NCI-H774 (cell line): ENCODE measurements at places on chromosomes 12 and 14.
A peak's percentile ranks its signal among the peaks of the same experiment; 100 is the strongest.

GRCh38 chr12:112682586-112682985 is 109.0 kb upstream of the RPH3A start:
- DNase-seq = no peak

GRCh38 chr14:23259426-23259825 is 21.7 kb downstream of the RNF212B start:
- DNase-seq = no peak

DNA sequence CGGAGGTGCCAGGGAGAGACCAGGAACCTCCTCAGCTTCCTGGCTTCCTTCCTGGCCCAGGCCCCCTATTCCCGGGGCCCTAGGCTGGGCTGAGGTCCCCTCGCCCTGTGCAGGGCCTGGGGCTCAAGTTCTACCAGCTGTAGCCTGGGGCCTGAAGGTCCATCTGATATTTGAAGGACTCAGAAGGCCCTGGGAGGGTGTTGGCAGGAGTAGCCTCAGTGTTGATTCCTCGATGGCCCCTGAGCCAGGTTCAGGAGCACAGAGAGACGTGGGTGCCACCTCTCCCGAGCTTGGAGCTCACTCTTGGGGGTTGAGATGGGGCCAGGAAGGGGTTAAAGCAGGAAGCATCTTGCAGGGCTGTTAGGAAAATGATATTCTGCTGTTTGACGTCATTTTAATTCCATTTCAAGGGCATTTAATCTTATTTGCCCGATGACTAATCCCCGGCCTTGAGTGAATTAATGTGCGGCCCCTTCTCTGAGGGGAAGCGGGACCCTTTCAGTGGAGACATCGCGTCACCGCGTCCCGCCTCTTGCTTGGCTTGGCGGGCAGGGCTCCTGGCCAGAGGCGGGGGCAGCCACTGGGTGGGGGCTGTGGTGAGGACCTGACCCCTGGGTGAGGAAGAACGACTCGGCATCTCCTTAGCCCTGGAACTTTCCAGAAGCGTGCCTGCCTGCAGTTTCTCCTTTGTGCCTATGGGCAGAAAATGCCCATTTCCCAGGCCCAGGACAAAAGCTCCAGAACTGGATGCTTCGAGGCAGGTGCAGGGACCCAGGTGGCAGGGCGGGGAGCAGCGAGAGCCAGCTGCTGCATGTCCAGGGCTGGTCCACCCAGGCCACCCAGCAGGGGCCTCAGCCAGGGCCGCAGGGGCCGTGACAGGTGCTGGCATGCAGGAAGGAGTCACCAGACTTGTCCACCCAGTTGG is 158.3 kb downstream of the KIF26A start:
- no peak for DNase-seq

- no peak for DNase-seq
Observed at GRCh38 chr12:32811686-32812392, 56.1 kb upstream of the YARS2 start.

DNA sequence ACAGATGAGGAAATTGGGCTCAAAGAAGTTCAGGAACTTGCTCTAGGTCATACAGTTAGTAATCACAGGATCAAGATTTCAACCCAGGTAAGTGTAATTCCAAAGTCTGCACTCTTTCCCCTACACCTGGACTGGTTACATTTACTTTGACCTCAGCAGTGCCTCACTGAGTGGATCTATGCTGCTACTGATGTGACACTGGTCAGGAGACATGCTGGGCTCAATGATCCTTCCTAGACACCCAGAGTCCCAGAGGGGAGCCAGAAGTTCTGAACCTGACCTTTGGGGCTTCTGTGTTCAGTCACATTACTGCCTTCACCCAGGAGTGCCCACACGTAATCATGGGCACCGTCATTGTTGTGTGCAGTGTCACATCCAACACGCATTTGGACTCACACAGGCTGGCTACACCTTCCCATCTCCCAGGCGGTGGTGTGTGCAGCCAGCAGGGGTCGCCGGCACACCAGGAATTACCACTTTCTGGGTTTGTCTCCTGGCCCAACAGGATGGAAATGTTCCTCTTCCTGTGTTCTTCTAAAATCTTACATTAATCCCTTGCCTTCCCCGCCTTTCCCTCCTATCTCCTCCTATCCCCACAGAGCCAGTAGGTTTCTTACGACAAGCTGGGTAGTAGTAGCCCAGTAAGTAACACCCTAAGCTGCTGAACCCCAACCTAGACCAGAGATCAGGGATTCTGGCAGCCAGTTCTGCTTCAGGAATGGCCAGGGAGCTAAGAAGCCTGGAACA is 25.6 kb downstream of the CALCOCO1 start:
- peak; percentile 69 for DNase-seq

- no peak for DNase-seq
Observed at GRCh38 chr12:130667421-130667960, 48.6 kb downstream of the RIMBP2 start.

DNA sequence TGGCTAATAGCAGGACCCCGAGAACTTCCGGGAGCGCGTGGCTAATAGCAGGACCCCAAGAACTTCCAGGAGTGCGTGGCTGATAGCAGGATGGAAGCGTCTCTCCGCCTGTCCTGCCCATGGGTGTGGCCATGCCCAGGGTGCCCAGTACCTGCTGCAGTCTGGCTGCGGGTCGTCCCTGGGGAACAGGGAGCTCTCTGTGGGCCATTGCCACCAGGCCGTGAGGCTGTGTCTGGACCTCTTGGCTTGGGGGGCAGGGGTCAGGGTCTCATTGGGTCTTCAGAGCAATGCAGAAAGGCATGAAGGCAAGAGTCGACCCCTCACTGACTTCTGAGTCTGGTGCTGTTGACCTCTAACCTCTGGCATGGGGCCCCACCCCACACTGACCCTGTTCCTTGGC is 35.4 kb downstream of the PACS2 start:
- DNase-seq = no peak

- no peak for DNase-seq
Observed at GRCh38 chr12:54522243-54522642, 24.7 kb downstream of the NCKAP1L start.

- DNase-seq = no peak
Observed at GRCh38 chr14:69052181-69052601, 73.1 kb upstream of the ACTN1 start.

- DNase-seq = no peak
Observed at GRCh38 chr14:77986773-77987172, 183.4 kb upstream of the NRXN3 start.

DNA sequence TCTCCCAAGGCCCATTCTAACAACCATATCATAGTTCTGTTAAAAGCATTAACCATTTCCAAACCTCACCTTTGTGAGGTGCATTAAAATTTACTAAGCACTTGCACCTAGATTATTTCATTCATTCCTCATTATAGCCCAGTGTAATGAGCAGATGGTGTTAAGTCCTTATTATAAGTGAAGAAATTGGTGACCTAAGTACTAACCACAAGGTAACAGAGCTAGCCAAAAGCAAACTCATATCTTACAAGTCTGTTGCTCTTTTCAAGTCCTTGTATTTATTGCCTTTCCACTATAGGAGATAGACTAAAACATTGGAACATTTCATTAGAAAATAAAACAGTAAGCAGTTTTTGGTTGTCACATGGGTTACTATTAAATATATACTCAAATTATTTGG is 49.7 kb downstream of the TDP1 start:
- DNase-seq = no peak

GRCh38 chr12:70560671-70561070 is 76.6 kb downstream of the PTPRB start:
- DNase-seq = no peak

- no peak for DNase-seq
Observed at GRCh38 chr12:96889273-96889933, 17.7 kb upstream of the NEDD1 start.

- no peak for DNase-seq
Observed at GRCh38 chr12:92070054-92070863, 75.4 kb downstream of the BTG1 start.

GRCh38 chr14:65226824-65227604 is 124.7 kb upstream of the MAX start:
- peak; percentile 61 for DNase-seq

GRCh38 chr12:15278816-15279658 is 43.3 kb upstream of the PTPRO start:
- peak; percentile 11 for DNase-seq

DNA sequence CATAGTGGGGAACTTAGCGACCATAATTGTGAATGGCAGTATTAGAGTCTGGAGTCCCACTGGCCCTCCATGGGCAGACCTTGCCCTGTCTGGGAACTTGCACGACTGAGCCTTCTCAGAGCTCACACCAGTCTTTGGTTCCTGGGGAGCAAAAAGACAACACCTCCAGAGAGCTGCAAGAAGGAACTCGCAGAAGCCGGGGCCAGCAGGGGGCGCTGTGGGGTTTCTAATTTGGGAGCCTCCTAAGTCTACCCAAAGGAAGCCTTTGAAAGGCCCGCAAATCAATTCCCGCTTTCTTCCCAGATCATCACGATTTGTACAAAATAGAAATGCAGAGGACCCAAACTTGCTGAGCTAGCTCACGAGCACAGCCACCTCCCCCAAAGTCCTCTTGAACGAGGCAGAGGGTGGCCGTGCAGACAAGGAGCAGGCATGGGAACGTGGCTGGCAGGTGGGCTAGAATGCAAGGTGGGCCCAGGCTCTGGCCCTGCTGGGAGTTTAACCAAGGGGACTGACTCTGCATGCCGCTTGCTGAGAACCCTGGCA is 46.3 kb upstream of the FBXO21 start:
- peak; percentile 60 for DNase-seq

GRCh38 chr12:7026854-7027253 is 8.6 kb upstream of the LPCAT3 start:
- DNase-seq = no peak

DNA sequence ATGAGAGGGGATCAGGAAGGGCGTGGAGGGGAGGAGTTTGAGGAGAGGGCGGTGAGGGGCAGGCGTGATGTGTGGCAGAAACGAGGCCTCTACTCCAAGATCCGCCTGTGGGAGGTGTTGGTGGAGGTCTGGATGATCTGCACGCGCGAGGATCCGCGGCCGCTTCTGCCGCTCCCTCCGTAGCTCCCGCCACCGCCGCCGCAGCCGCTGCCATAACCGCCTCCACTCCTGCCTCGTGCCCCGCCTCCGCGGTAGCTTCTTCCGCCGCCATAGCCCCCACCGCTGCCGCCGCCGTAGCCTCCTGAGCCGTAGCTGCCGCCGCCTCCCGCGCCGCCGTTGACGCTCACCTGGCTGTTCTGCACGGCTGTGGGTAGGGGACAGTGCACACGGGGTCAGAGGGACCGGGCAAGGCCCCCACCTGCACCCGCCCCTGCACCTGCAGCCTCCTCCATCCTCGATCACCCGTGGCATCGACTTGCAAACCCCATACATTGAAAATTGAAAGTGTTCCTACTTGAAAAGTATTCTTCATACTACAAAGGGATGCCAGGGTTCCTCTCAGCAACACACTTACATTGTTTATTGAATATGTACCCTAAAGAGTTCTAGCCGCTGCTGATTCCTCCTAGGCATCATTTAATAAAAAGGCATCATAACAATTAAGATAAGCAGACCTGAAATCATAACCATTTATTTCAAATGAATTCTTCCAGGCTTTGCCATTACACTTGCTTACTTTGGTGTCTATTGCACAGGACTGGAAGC is 11.1 kb upstream of the KRT1 start:
- DNase-seq = peak; percentile 16

- DNase-seq = no peak
Observed at GRCh38 chr12:79857675-79858074, 77.2 kb downstream of the PPP1R12A start.
